ENCODE measurements at places on chromosomes 16 and 17.

DNA sequence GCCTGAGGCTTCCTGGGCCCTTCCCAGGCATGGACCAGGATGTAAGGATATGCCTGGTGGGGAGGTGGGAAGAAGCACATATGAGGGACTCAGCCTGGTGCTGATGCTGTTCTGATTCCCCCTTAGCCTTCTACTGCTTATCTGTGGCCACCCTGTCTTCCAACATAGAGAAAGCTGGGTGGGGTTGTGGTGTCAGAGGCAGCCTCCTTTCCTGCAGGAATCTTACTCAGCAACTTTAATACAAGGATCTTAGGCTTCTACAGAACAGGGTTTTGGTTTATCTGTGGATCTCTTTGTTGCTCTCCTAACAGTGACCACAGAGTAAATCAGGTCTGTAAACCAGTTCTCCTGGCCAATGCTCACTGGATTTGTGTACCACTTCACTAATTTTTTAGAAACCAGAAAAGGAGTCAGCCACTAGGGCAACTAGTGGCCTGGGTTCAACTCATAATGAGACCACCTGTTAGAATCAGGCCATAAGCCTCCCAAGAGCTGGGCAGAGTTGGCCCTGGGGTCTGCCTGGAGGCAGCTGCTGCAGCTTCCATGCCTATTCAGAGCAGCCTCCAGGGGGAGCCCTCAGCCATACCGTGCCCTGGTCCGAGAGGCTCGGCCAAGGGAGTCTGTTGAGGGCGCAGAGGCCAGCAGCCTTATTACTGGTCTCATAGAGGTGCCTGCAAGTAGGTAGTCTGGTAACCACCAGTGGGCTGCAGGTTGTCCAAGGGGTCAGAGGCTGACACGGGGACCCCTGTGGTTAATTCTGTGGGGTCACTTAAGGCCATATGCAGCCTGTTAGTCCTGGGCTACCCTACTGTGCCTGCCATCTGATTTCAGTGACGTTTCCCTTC is 7.1 kb downstream of the HAS3 start:
- H3K27ac ChIP-seq, result peak overlapping the region; percentile 46
- H3K27me3 ChIP-seq, result no peaks in the 10 kb centered on the region
- DNase-seq, result no peak
- peaks cover 9% of the 10 kb centered on the region for H3K4me1 ChIP-seq
- no peaks in the 10 kb centered on the region for H3K36me3 ChIP-seq

GRCh38 chr17:73718362-73718761 is 74.1 kb upstream of the SDK2 start:
- H3K27ac ChIP-seq, result no peak overlapping the region
- H3K27me3 ChIP-seq, result no peaks in the 10 kb centered on the region
- DNase-seq, result no peak
- no peak overlapping the region for H3K4me3 ChIP-seq
- no peaks in the 10 kb centered on the region for H3K4me1 ChIP-seq
- no peaks in the 10 kb centered on the region for H3K36me3 ChIP-seq

DNA sequence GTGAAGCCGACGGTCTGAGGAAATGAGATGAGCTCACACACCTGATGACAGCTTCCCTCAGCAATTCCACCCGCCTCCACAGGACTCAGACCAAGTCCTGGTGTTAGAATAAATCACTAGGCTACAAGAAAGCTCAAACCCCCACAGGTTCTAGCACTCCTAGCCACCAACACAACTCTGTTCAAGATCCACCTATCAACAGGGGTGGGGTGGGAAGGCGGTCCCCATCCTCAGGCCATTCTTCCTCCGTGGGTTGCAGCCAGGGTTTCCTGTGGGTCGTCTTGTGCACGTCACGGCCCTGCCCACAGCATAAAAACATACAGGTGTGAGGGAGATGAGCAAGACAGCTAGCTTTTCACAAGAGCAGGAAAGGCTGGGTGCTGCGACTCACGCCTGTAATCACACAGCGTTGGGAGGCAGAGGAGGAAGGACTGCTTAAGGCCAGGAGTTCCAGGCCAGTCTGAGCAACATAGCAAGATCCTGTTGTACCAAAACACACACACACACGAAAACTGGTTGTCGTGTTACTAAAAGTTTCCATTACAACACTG is 81.1 kb downstream of the ANKRD11 start:
- H3K4me3 ChIP-seq, result no peak overlapping the region
- peaks cover 3% of the 10 kb centered on the region for H3K4me1 ChIP-seq
- no peak overlapping the region for H3K27ac ChIP-seq
- no peaks in the 10 kb centered on the region for H3K27me3 ChIP-seq
- no peak for DNase-seq
- no peaks in the 10 kb centered on the region for H3K36me3 ChIP-seq

- H3K36me3 ChIP-seq, result peaks cover 6% of the 10 kb centered on the region
- H3K27me3 ChIP-seq, result no peaks in the 10 kb centered on the region
- H3K4me3 ChIP-seq, result peak overlapping the region; percentile 84
- DNase-seq, result no peak
These were observed 581 bp upstream of the TMEM208 start for GRCh38 chr16:67226295-67226803.

- H3K36me3 ChIP-seq, result no peaks in the 10 kb centered on the region
- no peak overlapping the region for H3K4me3 ChIP-seq
- peak overlapping the region; percentile 87 for H3K27ac ChIP-seq
- H3K4me1 ChIP-seq, result no peaks in the 10 kb centered on the region
These were observed 101.6 kb downstream of the MSI2 start for GRCh38 chr17:57357830-57358430.

DNA sequence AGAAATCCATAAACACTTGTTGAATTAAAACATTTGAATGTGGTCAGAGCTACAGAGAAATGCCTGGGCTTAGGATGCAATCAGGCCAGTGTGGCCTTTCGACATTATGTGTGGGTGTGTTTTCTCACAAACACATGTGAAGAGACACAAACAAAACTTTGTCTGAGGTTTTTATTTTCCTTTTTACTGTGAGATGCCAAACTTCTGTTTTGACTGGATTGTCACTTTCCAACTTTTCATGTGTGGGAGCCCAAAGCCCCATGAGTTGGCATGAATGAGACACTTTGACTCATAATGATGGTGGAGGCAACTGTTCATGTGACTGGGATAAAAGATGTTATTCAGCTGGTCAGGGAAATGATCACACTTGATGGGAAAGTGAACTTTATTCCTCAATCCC is 71.9 kb upstream of the GAS7 start:
- H3K27ac ChIP-seq, result peak overlapping the region; percentile 32
- no peaks in the 10 kb centered on the region for H3K27me3 ChIP-seq
- no peaks in the 10 kb centered on the region for H3K4me1 ChIP-seq
- H3K4me3 ChIP-seq, result no peak overlapping the region
- DNase-seq, result no peak
- H3K36me3 ChIP-seq, result no peaks in the 10 kb centered on the region

GRCh38 chr16:14334366-14335080 is 263.4 kb downstream of the MRTFB start:
- H3K4me1 ChIP-seq, result no peaks in the 10 kb centered on the region
- no peaks in the 10 kb centered on the region for H3K36me3 ChIP-seq
- DNase-seq, result no peak
- peak overlapping the region; percentile 45 for H3K27ac ChIP-seq
- H3K4me3 ChIP-seq, result no peak overlapping the region

DNA sequence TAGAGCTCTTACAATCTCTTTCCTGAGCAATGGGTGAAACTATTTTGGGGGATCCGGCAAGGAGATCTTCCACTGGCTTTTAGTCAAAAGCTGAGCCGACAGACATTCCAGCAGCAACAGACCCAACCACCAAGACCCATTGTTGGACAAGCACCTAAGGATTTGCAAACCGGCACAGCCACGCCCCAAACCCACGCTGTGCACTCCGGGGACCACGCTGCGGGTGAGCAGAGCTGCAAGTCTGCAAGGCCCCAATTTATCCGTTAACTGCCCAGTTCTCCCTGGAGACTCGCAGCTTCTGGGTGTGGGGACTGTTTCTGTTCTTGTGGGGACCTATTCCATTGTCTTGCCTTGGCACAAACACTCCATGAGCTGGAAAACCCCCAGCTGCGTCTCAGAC is 45.9 kb downstream of the C16orf95 start:
- DNase-seq, result no peak
- no peak overlapping the region for H3K4me3 ChIP-seq
- no peaks in the 10 kb centered on the region for H3K4me1 ChIP-seq
- H3K27ac ChIP-seq, result no peak overlapping the region
- H3K27me3 ChIP-seq, result no peaks in the 10 kb centered on the region
- no peaks in the 10 kb centered on the region for H3K36me3 ChIP-seq

DNA sequence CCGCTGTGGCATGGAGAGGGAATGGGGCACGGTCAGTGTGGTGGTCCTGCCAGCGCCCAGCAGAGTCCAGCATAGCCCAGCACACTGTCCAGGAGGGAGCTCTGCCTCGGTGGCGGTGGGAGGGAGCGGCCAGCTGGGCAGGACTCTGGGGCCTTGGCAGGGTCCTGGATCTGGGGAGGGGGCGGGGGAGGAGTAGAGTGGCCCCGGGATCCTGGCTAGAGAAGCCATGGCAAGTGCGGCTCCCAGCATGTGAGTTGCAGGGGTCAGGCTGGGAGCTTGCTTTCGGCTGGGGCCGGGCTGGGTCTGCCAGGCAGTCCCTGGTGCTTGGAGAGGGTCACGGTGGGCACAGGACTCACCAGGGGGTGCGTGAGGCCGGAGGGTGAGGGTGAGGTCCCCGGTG is 3.9 kb downstream of the GNPTG start:
- no peaks in the 10 kb centered on the region for H3K27me3 ChIP-seq
- DNase-seq, result no peak

- H3K27me3 ChIP-seq, result no peaks in the 10 kb centered on the region
- no peak overlapping the region for H3K27ac ChIP-seq
- no peak overlapping the region for H3K4me3 ChIP-seq
- no peak for DNase-seq
- no peaks in the 10 kb centered on the region for H3K36me3 ChIP-seq
These were observed 199.0 kb upstream of the SOX9 start for GRCh38 chr17:71921796-71922195.

DNA sequence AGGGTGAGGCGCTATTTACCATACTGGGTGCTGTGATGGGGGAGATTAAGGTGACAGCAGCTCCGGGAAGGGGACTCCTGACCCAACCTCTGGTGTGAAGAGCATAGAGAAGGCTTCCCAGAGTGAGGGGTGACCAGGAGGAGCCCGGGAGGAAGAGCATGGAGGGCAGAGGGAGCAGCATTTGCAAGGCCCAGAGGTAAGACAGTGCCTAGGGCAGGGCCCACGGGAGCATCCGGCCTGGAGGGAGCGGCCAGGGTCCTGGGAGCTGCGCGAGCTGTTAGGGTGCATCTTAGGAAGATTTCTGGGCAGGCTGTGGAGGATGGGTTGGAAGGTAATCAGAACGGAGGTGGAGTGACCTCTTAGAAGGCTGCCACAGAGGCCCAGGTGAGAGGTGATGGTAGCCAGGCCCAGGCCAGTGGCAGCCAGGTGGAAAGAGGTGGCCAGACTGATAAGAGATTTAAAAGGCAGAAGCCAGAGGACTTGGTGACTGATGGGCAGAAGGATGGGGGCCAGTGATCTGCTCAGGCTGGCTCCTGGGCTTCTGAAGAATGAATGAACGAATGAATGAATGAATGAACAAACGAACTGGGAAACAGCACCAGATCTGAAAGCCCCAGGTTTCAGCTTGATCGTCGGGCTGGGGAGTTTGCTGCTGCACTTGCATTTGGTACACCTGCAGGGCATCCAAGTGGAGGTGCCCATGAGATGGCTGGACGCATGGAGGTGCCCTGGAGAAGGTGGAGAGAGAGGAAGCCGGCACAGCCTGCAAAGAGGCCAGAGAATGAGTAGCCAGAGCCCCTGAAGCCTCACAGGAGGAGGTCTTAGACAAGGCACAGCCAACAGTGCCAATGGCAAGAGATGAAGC is 13.0 kb upstream of the TMEM92 start:
- H3K4me1 ChIP-seq, result peaks cover 13% of the 10 kb centered on the region
- H3K36me3 ChIP-seq, result no peaks in the 10 kb centered on the region
- no peak overlapping the region for H3K4me3 ChIP-seq
- H3K27me3 ChIP-seq, result no peaks in the 10 kb centered on the region
- peak; percentile 41 for DNase-seq

- H3K27ac ChIP-seq, result no peak overlapping the region
- DNase-seq, result peak; percentile 9
- H3K36me3 ChIP-seq, result no peaks in the 10 kb centered on the region
- no peaks in the 10 kb centered on the region for H3K27me3 ChIP-seq
These were observed 22.4 kb upstream of the MFSD6L start for GRCh38 chr17:8821446-8822105.

DNA sequence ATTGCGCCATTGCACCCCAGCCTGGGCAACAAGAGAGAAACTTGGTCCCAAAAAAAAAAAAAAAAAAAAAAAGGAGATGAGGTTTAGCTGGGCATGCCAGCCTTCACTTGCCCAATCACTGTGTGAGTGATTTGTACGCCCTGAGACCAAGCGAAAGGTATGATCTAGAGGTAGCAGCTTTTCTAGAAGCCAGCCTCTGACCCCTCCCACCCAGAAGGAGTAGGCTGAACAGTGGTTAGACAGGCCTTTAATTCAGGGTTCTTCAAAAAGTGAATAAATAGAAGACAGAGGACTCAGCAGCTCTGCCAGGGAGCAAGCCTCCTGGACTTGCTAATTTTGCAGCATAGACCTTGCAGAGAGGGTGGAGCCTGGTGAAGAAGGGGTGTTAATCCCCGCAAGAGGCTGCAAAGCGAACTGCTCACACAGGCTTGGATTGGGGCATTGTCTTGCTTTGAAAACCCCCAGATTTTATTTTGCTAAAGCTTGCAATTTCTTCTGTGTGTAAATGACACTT is 7.1 kb upstream of the CYTH1 start:
- peak overlapping the region; percentile 45 for H3K27ac ChIP-seq
- no peak for DNase-seq
- no peaks in the 10 kb centered on the region for H3K36me3 ChIP-seq
- no peaks in the 10 kb centered on the region for H3K27me3 ChIP-seq
- H3K4me3 ChIP-seq, result no peak overlapping the region

- H3K27me3 ChIP-seq, result no peaks in the 10 kb centered on the region
- no peak overlapping the region for H3K4me3 ChIP-seq
- DNase-seq, result no peak
- H3K36me3 ChIP-seq, result no peaks in the 10 kb centered on the region
- no peak overlapping the region for H3K27ac ChIP-seq
These were observed 70.0 kb upstream of the PMFBP1 start for GRCh38 chr16:72241930-72242329.
